ENCODE measurements at places on chromosomes 7 and 10.
A peak's percentile ranks its signal among the peaks of the same experiment; 100 is the strongest.

DNA sequence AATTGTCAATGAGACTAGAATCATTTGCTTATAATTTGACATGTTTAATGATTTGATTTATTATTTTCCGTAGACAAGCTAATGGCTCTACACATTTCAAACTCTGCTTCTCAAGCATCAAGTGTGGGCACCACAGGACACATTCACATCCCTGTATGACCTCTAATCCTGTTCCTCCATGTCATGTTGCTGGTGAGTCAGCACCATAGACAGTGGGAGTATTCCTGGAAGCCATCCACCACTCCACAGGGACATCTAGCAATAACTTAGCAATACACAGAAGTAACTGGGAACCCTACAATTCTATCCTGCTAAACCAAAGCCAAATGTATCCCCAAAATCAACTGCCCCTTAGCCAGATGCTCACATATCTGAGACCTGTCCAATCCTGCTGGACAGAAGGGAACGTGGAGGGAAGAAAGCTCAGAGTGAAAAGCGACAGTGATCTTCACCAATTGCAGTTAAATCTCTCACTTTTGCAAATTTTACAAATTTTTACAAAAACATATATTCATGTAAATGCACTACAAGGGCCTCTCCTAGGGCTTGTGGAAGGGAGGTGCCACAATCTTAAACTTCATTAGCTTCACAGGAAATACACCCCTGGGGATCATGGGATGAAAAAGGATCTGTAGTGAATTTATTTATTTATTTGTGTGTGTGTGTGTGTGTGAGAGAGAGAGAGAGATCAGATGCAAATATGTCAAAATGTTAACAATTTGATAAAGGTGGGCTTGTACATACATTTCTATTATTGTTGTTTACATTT is 126.5 kb downstream of the GFRA1 start:
- no peak for DNase-seq

DNA sequence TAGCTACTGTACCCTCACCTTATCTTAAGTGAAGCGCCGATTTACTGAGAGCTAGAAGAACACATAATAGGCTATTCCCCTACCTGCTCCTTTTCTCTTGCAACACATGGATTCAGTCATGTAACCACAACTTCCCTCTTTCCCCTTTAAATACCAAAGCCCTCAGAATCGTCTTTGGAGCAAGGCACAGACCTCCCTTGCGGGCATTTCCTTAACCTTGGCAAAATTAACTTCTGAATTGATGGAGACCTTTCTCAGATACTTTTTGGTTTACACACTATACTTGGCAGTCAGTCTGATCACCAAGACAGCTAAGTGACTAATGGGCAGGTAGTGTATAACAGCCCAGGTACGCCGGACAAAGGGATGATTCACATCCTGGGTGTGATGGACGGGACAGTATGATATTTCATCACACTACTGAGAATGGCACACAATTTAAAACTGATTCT is 72.7 kb upstream of the SEC61G start:
- no peak for DNase-seq

- DNase-seq = peak; percentile 30
Observed at GRCh38 chr10:115355162-115355760, 262.1 kb downstream of the ATRNL1 start.

GRCh38 chr7:90710466-90710850 is 114.3 kb downstream of the CDK14 start:
- no peak for DNase-seq

DNA sequence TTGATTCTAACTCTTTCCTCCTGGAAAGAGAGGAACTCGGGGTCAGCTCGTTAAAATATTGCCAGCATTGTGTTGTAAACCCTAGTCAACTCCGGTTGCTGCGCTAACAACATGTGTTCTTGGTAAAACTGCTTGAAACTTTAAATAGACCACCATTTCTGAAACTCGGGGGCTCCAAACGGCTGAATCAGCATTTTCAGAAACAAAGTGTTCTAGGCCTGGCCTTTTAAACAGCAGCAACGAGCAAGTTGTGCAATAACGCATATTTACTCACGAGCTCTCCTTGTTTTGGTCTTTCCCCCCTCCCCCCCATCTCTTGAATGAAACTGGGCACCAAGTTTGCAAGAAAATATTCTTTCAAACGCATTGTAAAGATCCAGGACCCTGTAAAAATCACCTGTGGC is 9.2 kb upstream of the GRB10 start:
- DNase-seq = no peak

GRCh38 chr7:479115-479947 is 40.3 kb downstream of the PDGFA start:
- no peak for DNase-seq

- no peak for DNase-seq
Observed at GRCh38 chr7:137080516-137081203, 212.2 kb downstream of the CHRM2 start.

DNA sequence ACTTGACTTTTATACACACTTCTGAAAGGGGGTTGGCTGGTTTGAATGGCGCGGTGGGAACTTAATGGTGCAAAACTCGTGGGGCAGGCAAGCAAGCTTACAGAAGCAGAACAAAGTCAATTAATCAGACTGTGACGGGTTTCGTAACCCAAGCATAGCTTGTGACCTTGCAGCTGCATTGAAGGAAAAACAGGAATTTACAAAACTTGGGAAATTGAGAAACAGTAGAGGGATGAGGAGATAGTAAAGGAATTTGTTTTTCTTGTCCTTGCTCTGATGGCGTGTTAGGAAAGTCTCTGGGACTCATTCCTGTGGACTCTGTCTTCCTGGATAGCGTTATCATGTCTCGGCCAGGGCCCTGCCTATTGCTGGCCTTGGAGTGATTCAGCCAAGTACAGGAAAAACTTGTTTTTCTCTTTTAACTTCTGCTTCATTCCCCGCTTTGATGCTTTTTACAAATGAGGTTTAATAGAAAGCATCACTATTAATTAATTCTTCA is 220.0 kb upstream of the KCND2 start:
- no peak for DNase-seq

DNA sequence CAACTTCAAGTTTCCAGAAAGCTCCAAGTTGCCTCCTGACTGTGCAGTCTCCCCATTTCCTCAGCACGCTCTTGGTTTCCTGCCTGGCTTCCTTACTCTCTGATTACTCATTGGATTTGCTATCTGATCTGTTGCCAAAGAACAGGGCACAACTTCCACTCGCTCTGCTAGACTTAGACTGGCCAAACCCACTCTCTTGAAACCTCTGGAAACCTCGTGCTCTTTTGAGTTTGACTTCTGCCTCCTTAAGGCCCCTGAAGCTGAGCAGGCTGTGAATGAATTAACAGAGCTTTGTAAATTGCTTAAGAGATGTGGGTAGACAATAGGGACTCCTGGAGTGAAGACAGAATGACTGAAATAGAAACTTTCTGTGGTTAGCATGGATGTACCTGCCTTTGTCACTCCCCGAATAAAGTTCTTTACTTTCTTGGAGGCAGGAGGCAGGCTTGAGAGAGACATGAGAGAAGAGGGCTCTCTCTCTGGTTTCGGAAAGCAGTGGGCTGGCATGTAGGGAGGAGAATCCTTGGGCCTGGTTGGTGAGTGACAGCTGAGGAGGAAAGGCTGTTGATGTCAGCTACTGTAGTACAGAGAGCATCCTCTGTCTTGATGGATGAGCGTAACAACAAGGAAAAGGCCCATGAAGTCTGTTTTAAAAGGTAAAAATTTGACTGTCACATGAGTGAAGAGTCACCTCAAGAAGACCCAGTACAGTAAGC is 70.8 kb downstream of the CHN2 start:
- no peak for DNase-seq

- DNase-seq = no peak
Observed at GRCh38 chr10:73625004-73625883, 16.0 kb downstream of the MYOZ1 start.

- no peak for DNase-seq
Observed at GRCh38 chr7:151010307-151011096, 13.8 kb downstream of the ATG9B start.

- DNase-seq = no peak
Observed at GRCh38 chr10:93146336-93146735, 72.6 kb downstream of the CYP26A1 start.

DNA sequence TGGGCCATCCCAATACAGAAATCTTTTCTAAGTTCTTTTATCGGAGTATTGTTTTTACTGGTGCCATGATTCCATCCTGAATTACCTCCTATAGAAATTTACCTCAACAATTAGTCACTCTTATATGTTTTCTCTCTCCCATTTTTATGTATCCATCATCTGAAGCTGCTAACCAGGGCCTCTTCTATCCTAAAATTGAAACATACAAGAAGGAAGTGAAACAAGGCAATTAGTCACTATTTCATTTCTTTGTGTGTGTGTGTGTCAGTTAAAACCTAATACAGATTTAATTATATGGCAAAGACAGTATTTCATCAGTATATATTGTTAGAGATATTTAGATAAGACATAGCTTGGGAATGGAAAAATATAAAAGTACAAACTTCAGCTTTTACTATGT is 148.4 kb upstream of the AHR start:
- no peak for DNase-seq

DNA sequence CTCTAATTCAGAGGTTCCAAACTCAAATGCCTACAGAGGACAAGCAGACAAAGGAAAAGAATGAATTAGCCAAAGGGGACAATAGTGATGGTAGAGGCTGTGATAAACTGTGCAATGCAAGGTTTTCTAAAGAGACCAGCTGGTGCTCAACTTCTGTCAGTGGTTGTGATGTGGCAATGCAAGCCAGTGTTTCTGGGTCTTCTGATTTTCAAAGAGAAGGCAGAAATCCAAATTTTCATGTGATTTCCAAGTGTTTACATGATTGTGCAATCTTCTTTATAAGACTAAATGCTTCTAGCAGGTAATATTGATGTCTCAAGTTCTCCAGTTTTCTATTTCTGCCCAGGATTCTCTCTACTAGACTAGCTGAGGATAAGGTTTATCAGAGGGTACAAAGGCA is 135.9 kb downstream of the PCDH15 start:
- DNase-seq = no peak

- no peak for DNase-seq
Observed at GRCh38 chr7:114889646-114890285, 32.1 kb upstream of the MDFIC start.

- no peak for DNase-seq
Observed at GRCh38 chr10:75612904-75613684, 181.7 kb downstream of the LRMDA start.

- DNase-seq = no peak
Observed at GRCh38 chr10:15735763-15736162, 16.0 kb upstream of the ITGA8 start.

DNA sequence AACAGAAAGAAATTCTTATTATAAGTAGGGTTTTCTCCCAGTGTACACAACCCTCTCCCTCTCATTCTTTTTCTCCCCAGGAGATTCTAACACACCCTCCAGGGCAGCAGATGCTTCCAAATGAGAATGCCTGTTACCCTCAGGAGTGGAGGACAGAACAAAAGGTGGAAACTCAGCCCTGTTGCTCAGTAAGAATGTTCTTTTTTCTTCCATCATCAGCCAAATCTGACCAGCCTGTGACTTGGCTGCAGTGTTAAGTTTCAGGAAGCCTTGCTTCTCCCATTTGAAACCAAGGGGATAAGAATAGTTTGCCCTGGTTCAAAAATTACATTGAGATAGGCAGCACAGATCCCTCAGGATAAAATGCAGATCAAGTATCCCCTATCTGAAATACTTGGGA is 77.5 kb upstream of the EEPD1 start:
- no peak for DNase-seq

DNA sequence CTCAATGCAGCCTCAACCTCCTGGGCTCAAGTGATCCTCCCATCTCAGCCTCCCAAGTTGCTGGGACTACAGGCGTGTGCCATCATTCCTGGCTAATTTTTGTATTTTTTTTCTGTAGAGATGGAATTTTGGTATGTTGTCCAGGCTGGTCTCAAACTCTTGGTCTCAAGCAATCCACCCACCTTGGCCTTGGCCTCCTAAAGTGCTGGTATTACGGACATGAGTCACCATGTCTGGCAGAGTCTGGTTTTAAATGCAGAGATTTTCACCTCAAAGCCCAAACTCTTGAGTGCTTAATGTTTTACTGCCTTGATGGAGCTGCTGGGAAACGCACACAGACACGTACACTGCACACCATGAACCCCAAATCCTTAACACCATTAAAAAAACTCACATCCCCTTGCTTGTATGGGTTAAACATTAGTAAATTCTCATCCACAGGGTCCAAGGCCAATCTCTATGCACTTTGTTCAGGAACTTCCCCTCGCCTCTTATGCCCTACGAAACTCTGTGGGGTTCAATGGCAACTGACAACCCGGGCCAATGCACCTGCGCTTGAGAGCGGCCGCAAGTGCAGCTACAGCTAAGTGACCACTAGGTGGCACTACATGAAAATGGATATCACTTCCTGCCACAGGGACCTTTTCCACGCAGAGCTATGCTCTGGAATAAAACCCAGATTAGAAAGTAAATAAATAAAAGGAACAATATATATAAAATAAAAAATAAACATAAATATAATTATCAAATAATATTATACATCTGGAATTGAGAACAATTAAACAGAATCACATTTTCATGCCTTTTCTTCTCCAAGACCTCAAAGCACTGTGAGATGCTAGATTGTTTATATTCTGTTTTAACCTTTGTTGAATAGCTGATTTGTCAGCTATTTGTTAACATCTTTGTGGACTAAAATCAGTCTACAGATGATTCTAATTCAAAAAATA is 66.9 kb upstream of the AFAP1L2 start:
- peak; percentile 54 for DNase-seq

DNA sequence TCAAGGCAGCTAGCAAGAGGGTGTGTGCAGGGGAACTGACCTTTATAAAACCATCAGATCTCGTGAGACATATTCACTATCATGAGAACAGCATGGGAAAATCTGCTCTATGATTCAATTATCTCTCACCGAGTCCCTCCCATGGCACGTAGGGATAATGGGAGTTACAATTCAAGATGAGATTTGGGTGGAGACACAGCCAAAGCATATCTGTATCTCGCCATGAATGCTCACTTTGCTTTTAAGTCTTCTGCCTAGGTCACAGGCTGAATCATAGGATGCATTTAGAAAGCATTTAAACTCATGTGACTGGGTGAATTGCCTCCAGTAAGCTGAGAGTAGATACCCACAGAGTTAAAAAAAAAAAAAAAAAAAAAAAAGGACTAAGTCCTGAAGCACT is 220.0 kb downstream of the AGMO start:
- no peak for DNase-seq

DNA sequence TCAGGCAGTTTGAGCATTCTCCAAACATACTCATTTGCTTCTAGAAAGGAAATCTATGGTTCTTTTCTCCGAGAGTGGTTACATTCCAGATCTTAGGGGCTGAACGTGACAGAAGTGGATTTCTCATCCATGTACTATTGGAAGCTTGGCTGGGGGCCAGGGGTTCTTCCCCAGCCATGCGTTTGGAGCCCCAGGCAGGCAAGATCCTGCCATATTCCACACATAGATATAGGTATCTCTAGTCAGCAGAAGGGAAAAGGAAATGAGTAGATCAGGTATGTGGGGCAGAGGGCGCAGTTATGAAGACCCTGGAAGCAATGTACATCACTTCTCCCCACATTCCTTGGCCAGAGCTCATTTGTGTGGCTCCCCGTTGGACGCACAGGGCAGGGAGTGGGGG is 299.8 kb downstream of the CCDC3 start:
- DNase-seq = no peak

- no peak for DNase-seq
Observed at GRCh38 chr10:51924359-51924758, 225.0 kb upstream of the CSTF2T start.

- DNase-seq = no peak
Observed at GRCh38 chr7:134902058-134902457, 84.2 kb upstream of the AGBL3 start.
